ENCODE measurements at places on chromosomes 6 and 20.

- DNase-seq, result peak; percentile 47
These were observed 86.0 kb downstream of the DHX35 start for GRCh38 chr20:39048000-39048696.

- no peak for DNase-seq
These were observed 4.1 kb upstream of the LY86 start for GRCh38 chr6:6584310-6585002.

DNA sequence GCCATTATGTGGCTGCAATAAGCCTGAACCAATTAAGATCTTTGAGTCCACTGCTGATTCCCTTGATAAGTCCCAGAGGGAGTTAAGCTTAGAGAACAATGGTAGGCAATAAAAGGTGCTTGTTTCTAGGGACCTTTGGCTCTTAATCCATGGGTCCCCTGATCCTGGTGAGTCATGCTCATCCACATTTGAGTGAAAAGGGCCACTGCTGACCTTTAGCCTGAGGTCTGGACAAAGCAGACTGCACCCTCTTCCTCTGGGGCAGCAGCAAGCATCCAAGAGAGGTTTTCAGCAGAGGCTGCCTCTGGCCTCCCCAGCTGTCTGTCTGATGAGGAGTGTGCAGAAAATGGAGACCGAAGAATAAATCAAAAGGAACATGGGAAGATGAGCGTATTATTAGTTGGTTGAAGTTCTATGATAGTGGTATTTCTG lies 16.1 kb upstream of the SCGN start:
- DNase-seq, result no peak

DNA sequence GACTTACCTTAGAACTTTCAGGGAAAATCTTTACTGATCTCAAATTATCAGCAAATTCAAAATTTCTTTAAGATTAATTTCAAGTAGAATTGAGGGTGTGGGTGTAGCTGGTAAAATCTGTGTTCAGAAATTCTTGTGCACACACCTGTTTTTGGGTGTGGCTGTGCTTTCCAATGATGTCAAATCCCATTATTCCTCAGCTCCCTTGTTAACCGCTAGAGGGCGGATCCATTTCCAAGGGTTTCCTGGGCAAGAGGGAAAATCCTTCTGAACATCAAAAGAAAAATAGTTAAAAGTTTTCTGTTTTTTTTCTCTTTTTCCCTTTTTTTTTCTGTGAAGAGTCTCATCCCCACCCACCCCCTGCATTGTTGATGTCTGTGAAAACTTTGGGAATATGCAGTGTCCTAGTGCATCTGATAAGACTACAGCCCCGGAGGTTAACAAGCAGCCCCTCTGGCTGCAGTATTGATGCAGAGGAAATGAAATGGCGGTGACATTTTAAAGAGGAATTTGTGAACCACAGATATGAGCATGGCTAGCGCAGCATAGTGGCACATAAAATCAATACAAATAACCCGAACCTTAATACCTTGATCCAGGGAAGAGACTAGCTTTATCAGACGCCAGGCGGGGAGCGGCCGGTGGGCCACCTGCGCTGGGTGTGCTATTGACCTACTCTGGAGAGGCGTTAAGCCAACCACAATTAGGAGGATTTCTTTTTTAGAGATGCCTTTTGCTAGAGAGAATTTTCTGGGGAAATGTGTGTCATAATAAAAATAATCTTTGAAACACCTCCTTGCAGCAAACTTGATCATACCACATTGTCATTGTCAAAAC lies 130.9 kb downstream of the FOXA2 start:
- no peak for DNase-seq

GRCh38 chr20:51237278-51237677 lies 214.4 kb upstream of the KCNG1 start:
- DNase-seq, result no peak

- no peak for DNase-seq
These were observed 199.0 kb downstream of the JARID2 start for GRCh38 chr6:15444881-15445280.

GRCh38 chr20:10637563-10637962 lies 36.2 kb downstream of the JAG1 start:
- no peak for DNase-seq

GRCh38 chr20:63756648-63756991 lies 17.0 kb downstream of the SLC2A4RG start:
- no peak for DNase-seq

DNA sequence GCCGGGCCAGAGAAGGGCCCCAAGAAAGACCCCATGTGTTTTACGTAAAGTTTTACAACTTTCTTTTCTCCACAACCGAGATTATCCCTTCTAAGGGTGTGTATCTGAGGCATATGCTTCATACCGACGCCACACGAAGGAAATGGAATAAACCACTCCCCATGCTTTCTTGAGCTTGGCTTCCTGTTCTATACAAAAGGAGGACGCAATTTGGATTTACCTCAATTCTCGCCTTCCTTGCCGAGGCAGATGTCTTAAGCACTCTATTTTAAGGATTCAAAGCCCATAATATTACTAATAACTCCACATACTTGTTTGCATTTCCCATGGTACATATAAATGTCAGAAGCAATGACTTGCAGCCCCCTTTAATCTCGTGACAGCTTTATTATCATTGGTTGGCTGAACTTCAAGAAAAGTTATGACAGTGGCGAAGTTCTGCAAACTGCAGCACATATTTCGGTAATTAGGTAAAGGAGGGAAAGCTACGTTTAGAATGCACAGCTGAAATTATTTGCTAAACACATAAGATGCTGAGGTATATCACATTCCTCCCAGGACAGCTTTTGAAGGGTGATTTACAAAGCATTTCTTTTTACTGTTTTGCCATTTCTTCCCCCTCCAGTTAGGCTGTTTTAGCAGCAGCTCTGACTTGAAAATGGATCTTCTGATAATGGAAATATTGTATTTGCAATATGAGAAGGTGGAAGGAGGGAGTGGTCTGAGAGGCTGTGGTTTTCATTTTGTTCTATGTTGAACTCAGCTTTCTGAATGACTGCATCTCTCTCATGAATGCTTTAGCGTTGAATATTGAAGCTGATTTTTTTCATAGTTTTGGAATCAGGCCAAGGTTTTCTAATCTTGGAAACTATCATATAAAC lies 330.5 kb downstream of the EPHA7 start:
- DNase-seq, result peak; percentile 52

Data from fibroblast of skin of left quadriceps (primary cell).